Activated T-cell treated with anti-CD3 and anti-CD28 coated beads, Interleukin-2, amount 50 U/mL, for 24 hours (primary cell): ENCODE measurements at places on chromosomes 1 and 21.

- no peak for DNase-seq
These were observed 2.0 kb downstream of the POLR3C start for GRCh38 chr1:145826030-145826429.

- no peak for DNase-seq
These were observed 758 bp upstream of the HUNK start for GRCh38 chr21:31872072-31872451.

DNA sequence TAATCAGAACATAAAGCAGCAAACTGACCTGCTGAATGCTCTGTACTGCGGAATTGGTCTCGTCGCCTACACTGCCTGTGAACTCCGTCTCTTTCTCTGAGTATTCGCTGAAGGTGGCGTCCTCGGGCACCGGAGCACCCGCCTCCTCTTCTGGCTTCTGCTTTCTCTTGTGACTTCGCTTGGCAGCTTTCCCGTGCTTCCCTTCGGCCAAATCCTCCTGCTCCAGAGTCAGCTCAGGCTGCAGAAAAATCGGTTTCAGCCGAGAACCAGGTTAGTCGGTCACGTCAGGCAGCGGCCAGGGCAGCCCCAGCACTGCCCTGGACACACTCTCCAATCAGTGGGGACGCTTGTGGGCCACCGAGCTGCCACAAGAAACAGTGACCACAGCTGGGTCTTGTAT is 35.8 kb upstream of the RIPK4 start:
- DNase-seq: no peak

GRCh38 chr1:63320022-63320721 is 2.2 kb upstream of the FOXD3 start:
- DNase-seq: peak; percentile 45

DNA sequence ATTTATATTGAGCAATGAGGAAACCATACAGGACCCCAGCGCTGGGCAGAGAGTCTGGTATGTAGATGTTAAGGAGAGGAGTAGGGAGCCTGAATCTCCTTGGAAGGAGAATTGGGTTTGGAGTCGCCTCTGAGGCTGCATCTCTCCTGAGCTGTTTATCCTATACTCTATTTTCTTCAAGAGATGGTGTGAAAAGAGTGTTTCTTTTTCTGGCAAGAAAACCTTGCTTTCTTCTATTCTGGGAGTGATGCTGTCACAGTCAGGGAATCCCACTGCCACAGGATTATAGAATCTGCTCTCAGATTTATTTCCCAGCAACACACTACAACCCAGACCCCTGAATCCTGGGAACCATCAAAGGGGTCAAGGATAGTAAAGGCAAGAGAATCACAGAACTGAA is 3.3 kb downstream of the LURAP1 start:
- DNase-seq: no peak
